Prostate gland (tissue), 2 donors: ENCODE measurements at places on chromosomes 2 and 18.

GRCh38 chr18:61606759-61607158 lies 273.5 kb downstream of the CDH20 start:
- peak; percentile 71 for DNase-seq

DNA sequence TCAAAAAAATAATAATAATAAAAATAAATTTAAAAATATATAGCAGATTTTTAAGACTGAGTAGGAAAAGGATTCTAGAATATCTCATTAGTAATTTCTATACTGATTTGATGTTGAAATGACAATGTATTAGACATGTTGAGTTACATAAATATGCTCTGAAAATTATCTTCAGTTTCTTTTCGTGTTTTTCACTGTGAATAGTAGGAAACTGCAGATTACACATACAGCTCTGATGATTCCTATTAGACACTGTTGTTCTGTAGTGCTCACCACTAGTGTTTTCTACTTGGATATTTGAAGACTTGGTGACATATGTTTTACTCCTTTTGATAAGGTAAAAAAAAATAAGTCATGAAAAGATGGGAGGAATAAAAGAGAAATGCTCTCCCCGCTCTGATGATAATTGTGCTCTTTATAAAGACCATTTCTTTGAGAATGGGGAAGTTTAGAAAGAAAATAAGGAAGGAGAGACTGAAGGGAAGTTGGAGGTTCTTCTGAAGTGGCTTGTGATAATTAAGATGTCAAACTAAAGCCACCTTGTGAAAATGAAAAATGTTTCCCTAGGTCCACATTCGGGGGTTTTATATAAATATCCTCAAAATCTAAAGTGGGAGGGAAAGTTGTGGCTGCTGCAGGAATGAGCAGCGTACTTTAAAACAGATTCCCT lies 52.9 kb downstream of the SLC9A2 start:
- DNase-seq, result no peak

GRCh38 chr18:42048158-42048557 lies 93.1 kb downstream of the PIK3C3 start:
- no peak for DNase-seq

DNA sequence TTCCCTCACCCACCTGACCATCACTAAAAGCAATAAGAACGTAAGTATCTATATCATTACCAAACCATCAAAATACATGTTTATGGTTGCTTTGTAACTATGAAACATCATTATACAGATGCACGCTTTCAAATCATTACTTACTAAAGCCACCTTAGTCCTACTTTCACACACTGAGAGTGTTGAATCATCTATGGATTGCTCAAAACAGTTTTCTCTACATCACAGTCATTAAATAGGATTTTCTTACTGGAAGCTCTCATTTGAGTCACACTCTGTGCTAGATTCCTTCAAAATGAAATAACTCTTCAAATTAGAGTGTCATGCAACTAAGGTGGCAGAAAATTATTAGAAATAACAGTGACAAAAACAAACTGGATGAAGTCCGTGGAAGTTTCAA lies 878.4 kb downstream of the CPS1 start:
- DNase-seq, result no peak

- DNase-seq, result no peak
Observed at GRCh38 chr2:37602040-37602439, 69.4 kb downstream of the CDC42EP3 start.

- no peak for DNase-seq
Observed at GRCh38 chr2:179263446-179264367, 925 bp downstream of the SESTD1 start.

DNA sequence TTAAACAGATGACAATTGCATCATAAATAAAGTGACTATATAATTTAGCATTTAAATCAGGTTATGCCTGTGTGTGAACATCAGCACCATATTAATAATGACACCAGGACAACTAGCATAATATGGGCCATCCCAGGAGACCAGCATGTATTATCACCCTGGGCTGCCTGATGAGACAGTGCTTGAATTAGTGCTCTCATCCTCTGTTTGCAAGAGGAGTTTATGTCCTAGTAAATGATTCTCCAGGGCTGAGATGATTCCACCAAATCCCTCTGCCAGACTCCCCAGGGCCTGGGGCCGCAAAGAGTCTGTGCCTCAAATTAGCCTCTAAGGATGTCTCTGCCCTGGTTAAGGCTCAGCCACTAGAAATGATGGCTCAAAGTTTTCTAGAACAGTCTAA lies 97.7 kb downstream of the SGPP2 start:
- no peak for DNase-seq
